ENCODE measurements at places on chromosomes 4 and X.

GRCh38 chr4:48336146-48336870, 5.0 kb upstream of the SLAIN2 start:
- no peak for DNase-seq

DNA sequence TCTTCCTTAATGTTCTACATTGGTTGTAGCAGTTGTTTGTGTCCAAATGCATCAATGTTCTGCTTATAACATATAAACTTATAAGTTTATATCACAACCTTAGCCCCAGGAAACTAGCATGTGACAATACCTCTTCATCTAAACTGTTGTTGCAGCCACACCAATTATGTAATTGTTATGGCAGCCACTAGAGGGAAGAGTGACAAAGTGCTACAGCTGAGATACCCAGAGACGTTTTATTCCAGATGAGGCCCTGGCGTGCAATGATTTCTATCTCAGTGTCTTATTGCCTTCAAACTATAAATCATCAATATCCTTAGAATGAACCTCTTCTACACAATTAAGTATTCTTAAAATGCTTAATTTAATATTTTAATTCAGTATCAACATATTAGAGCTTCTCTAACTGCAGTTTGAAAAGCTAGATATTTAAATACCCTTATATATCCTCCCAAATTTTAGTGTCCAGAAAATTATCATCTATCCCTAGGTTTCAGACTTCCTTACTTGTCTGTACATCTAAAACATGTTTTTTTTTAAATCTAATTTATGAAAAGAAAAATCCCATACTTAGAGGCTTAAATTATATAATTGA, 171.6 kb downstream of the PCDH10 start:
- peak; percentile 6 for DNase-seq

DNA sequence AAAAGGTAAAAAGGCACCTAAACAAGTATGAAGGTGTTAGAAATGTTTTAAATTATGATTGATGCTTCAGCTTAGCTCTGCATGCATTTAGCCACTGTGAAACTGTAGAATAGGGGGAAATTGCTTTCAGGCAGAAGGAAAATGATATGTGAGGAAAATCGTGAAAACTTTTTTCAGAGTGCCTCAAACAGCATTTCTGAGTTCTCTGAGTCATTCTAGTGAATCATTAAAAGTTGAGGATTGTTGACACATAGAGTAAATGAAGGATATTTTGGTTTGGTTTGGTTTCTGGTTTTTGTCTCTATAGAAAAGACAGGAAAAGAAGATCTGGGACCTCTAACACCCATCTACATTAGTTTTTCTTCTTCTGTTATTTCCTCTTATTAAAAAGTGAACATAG, 332.5 kb upstream of the TRAM1L1 start:
- DNase-seq = no peak

GRCh38 chr4:10998846-10999245, 314.3 kb upstream of the CLNK start:
- no peak for DNase-seq

DNA sequence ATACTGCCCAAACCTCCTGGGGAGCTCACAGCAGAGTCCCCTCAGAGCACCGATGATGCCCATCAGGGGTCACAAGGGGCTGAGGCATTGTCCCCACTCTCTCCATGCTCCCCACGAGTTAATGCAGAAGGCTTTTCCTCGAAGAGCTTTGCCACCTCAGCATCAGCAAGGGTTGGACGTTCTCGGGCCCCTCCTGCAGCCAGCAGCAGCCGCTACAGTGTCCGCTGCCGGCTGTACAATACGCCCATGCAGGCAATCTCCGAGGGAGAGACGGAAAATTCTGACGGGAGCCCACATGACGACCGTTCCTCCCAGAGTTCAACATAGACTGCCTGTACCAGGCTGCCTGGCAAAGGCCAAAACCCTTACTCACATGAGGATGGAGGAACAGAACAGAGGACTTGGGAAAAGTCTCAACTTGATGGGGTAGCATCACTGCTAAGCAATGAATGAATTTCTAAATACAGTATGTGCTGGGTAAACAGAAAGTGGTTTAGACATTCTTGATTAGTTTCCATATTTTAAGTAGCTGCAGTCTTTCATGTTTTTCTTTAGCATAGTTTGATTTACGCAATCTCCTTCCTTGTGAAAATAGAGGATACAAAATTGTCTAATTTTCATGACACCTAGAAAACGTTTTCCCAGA, 5.0 kb upstream of the SCML1 start:
- DNase-seq = no peak

GRCh38 chr4:83075311-83076095, 39.0 kb downstream of the PLAC8 start:
- peak; percentile 9 for DNase-seq

DNA sequence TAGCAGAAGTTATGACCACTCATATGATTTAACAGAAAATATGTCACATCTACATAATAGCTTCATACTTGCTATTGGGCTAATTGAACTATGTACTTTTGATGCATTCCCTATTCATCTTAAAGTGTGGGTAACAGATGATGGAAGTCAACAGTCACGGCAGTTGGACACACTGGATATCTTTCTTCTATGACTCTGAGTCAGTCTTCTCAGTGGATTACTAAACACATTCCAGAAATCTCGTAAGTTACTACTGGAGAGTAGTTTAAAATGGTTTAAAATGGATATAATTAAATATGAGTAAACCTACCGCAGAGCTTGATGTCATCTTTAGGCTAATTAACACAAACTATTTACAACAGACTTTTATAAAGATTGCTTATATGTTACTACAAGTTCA, 30.1 kb upstream of the CFAP299 start:
- no peak for DNase-seq

- DNase-seq = no peak
Measured at GRCh38 chr4:23837371-23837770, 52.5 kb downstream of the PPARGC1A start.

DNA sequence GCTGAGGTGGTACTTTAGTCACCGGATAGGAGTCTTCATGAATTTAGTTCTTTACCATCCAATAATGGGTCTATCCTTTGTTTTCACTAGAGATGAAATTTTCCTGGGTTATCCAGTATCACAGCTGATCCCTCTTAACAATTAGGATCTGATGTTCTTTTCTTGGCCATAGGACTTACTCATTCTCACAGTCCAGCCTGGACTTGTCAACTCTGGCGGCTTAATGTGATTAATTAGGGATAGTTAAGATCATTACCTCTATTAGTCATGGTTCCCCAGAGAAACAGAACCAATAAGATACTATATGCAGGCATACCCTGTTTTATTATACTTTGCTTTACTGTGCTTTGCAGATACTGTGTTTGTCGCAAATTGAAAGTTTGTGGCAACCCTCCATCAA, 272.7 kb upstream of the FAT4 start:
- DNase-seq = no peak

- no peak for DNase-seq
Measured at GRCh38 chr4:118398226-118399090, 45.7 kb upstream of the PRSS12 start.

DNA sequence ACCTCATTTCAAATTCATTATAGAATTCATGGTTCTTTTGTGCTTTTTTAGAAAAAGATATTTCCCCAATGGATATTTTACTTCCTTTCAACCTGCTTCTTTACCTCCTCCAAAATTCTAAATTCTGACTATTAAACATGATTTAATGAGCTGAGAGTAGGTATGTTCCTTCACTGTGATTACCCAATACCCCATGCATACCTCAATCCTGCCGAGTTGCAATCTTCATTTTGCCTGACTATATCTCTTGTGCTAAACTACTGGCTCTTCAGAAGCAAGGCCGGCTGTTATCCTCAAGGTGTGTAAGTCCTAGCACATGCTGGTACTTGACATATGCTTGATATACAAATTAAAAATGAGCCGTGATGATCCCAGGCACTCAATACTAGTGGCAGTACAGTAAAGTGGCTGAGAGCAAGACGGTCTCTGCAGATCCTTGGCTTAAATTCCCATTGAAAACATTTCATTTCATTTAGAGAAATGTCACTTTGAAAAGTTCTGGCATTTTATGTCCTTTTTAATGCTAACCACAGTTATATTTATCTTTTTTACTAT, 320.4 kb downstream of the KCNIP4 start:
- no peak for DNase-seq

DNA sequence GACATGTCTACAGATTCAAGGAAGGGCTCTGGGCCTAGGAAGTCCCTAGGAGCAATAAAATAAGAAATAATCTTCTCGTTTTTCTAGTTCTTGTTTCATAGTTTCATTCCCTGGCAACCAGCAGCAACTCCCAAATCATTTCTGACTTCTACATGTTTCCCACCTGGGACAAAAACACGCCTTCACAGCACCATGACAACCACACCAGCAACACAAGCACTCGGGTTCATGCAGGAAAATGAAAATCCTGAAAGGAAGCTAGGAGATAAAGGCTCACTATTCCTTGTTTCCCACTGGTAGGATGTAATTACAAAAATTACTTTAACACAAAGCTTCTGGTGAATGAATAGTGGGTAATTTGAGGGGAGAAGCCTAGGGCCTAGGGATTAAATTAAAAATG, 158.9 kb downstream of the ADAMTS3 start:
- DNase-seq = no peak

DNA sequence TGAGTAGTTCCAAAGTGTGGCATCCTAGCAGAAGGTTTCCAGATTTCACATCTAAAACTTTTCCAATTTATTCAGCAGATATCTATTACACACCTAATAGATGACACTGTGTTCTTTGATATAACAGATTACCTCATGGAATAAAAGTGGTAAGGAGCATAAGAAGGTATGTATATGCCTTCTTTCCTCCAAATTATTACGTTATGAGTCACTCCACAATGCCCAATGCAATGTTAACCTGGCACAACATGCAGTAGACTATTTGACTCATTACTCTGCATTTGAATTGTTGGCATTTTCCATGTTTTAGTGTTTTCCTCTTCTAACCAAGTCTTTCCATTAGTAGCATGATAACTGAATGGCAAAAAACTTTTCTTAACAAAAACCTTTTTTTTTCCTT, 383.6 kb downstream of the ADGRL3 start:
- DNase-seq = no peak

DNA sequence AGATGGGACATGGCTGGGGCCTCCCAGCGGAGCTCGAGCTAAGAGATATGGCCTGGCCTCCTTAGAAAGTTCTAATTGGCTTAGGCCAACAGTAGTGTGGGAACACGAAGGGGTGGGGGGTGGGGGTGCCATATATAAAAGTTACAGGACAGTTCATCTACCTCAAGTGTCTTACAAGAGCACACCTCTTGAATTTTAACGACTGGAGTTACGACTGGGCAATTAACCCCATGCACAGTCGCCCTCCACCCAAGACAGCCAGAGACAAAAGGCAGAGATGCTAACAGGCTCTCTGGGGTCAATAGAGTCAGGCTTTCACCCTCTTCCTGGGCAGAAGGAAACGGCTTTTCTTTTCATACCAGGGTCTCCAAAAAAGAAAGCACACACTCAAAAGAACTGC, 302.2 kb downstream of the BCOR start:
- no peak for DNase-seq

- DNase-seq = no peak
Measured at GRCh38 chr4:108053251-108053711, 63.6 kb downstream of the HADH start.

DNA sequence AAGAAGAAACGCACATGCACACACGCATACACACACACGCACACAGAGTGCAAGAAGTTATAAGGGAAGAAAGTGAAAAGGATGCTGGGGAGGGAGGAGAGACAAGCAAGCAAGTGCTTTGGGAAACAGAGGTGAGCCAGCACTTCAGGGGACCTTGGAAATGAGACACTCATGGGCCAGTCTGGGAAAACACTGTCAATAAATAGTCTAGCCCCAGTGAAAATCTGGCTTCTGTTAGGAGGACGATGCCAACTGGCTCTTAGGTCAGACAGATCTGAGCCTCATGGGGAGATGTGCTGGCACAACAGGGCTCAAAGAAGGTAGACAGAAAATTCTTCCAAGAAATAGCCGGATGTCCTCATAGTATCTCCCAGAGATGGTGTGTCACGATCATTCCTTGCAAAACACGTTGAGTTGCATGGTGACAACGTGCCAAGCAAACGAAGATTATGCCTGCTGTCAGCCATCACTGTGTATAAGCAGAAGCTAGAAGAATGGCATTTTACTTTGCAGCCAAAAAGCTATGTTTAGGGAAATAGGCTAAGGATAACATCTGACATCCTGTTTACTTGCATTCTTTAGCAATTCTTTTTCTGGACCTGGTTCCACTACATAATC, 557 bp upstream of the ARHGEF6 start:
- DNase-seq = no peak

DNA sequence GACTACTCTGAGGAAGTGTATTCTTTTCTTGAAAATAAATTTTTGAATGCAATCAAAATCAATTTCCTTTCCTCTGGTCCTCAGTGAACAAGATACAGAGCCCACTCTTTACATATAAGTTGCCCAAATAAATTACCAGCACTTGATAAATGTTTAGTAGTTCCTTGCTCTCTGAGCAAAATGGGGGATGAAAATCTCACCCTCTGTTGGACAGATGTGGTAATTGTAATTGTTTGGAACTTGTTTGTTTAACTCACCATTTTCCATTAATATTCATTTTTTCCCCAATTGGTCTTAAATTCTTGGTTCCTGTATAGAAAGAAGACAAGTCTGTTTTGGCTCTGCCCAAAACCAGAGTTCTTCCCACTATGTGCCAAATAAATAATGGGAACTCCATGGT, 146.3 kb downstream of the LDB2 start:
- no peak for DNase-seq

- DNase-seq = no peak
Measured at GRCh38 chr4:77903186-77903585, 40.6 kb downstream of the MRPL1 start.

- no peak for DNase-seq
Measured at GRCh38 chr4:94976371-94977011, 218.7 kb downstream of the BMPR1B start.

DNA sequence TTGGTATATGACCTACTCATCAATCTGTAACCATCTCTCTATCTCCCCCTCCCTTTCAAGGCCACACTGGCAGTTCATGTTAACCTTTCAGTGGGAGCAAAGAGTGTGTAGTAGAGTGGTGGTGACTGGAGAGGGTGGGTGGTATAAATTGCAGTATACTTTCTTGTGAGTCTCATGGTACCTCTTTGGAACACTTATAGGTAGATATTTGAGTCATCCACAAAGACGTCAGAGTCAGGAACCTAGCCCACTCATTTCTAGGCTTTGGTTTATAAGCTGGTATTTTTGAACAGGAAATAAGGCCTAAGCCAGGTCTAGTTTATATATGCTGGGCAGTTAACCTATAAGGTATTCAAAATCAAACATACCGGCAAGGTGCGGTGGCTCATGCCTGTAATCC, 36.3 kb downstream of the RLIM start:
- DNase-seq = no peak

GRCh38 chr4:105755375-105755774, 46.8 kb downstream of the GSTCD start:
- no peak for DNase-seq

DNA sequence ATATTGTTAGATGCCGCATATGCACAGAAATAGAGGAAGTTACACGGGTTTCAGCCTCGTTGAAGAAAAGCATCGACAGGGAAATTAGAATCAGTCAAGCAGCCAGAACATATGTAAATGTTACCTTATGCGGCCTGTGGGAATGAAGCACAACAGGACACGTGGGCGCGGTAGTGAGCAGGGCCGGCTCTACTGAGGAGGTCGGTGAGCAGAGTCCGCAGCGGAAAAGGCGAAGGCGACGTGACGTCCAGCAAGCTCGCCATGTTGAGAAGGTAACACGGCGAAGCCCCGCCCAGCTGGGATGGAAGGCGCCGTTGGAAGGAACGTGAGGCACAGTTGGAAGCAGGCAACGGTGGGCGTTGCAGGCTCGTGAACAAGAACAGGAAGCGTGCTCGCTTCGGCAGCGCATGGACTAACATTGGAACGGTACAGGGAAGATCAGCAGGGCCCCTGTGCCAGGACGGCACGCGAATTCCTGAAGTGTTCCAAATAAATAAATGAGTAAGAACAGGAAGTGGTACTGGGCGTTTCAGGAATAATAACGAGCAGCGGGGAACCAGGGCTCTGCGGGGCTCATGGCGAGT, 54.6 kb downstream of the MTNR1A start:
- no peak for DNase-seq
